ENCODE measurements at places on chromosomes 2 and 18.

DNA sequence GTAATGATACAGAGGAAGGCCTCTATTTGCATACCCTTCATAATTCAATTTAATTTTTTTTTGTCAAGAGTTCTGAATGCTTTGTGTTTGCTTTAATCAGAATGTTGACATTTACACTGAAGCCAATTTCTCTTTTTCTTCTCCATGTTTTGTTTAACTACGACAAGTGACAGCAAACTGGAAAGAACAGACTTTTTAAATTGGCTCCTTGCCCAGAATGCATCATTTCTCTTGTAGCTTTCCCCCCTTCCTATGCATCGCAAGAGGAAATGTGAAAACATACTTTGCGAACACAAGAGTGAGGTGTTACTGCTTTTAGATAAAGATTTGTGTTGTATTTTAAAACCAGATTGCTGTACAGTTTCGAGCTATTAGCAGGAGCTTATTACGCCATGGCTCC lies 955.2 kb upstream of the CELF4 start:
- DNase-seq: no peak

DNA sequence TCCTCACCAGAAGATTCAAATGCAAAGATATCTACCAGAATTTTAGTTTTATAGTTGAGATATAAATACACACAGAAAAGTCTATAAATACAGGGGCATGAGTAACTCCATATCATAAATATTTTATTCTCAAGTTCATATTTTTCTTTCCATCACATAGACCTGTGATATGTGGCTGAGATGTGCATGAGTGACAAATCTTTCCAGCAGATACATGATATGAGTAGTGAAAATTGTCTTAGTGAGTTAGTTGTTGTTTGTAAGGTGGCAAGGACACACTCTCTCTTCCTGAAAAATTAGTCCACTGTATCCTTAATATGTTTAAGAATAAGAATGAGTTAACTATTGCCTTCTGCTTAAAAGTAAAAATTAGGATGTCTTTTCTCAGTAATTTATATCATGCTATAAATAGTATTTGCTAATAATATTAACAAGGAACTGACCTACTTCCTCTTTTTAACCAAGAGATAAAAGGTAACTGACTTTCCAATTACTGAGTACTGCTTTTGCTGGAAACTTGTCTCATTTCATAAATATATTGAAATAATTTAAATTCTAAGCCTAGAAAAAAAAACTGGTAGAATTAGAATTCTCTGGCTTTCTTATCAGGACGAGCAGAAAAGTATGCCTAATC lies 85.2 kb upstream of the SESTD1 start:
- DNase-seq: no peak

GRCh38 chr18:9477509-9477908 lies 2.2 kb downstream of the RALBP1 start:
- no peak for DNase-seq

- DNase-seq: no peak
These were observed 93.6 kb upstream of the FAM117B start for GRCh38 chr2:202541137-202541536.

DNA sequence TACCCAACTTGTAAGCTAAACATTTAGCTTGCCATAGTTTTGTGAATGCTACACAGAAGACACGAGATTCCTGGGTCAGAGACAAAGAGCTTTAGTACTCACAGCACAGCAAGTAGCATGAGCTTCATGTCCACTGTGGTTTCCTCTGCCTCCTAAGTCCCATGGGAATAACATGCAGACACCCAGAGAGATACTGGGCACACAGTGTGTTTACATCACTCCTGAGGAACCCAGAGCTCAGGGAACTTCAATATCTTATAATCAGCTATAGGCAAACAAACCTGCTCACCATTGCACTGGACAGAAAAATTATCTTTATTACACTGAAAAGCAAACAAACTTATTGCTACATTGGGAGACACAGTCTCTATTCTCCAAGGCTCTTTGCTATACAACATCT lies 14.5 kb upstream of the NCK2 start:
- DNase-seq: no peak

DNA sequence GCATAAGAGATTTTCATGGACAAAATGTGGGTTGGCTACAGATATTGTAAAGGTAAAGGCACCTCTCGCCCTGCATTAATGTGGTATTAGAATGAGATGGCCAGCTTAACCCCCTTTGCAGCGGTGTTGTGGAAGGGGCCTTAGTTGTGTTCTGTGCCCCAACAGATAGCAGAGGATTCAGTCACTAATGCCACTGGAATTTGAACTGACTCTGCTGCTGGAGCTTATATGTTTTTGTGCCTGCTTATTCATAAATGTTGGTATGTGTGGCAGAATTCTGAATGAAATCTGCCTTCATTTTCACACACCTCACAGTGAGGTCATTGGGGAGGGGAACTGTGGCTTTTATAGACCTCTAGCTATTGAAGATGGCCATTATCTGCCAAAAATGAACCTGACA lies 90.7 kb upstream of the ITGA6 start:
- no peak for DNase-seq

GRCh38 chr2:109201465-109202327 lies 72.7 kb downstream of the SH3RF3 start:
- DNase-seq: no peak

- DNase-seq: no peak
These were observed 374.2 kb downstream of the EN1 start for GRCh38 chr2:118473241-118473640.

DNA sequence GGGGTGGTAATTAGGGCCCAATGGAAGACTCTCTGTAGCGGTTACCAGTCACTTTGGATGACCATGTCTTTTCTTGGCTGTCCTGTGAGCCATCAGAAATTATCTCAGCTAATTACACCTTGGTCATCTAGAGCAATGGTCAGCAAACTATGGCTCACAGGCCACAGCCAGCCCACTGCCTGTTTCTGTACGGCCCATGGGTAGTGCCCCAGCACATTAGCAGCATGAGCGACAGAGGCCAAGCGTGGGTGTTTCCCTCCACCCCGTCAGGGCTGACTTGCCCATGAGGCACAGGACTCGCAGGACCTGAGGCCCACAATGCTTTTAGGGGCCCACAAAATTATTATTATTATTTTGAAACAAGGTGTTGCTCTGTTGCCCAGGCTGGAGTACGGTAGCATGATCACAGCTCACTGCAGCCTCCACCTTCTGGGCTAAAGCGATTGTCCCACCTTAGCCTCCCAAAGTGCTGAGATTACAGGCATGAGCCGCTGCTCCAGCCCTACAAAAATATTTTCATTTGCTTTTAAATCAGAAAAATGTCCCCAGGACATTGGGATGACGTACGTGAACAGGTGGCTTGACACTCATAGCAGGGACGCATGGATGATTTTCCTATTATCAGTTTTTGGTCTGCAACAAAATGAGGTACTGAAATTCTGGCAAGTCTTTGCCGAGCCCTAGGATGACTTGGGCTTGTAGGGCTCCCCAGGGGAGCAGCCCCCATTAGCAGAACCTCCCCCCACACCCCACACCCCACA lies 29.3 kb upstream of the CEP68 start:
- DNase-seq: no peak

DNA sequence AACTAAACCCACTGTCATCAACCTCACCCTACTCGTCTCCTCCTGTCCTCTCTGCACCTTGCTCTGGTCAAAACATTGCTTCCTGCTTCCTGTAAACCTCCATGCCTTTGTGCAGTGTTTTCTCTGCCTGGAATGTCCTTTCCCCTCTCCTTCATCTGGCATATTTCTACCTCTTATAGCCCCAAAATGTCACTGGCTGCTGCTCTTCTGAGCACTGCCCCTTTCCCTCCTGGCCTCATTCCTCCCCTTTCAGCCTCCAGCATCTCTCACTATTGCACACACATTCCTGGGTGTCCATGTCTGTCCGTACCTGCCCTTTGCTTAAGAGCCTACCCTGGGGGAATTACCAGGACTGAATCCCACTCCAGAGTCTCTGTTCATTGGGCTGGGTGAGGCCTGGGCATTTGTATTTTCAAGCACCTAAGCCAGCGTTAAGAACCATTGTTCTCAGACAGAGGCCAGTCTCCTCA lies 84.9 kb downstream of the MOGAT1 start:
- DNase-seq: no peak

DNA sequence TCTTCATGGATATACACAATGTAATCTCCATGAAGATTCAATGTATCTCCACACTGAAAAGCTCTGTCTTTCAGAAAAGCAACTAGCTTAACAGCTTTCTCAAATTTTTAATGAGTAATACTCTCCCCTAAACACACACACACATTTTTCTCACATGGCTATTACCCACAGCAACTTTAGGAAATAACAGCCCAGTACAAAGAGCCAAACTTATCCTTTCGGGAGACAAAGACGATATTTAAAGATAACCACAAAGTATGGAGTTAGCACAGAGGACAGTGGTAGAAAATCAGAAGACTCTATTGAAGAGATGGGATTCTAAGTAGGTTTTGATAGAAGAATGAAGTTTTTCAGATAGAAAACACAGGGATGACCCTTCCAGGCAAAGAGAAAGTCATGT lies 394.9 kb upstream of the TRIB2 start:
- no peak for DNase-seq

DNA sequence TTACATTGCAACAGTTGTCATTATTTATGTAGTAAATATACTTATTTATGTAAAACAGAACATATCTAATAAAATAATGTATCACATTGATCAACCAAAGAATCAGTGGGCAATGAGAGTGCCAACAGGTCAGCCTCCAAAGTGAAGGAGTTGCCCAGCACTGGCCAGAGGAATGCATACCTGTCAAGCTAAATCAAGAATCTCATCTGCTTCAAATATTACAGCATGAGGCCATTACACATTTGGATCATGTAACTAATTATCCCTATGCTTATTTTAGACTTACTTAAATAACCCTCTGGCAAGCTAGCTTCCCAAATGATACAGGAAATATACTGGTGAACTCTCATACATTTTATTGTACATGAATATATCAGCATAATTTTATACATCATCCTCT lies 1211.7 kb upstream of the ACVR2A start:
- no peak for DNase-seq

DNA sequence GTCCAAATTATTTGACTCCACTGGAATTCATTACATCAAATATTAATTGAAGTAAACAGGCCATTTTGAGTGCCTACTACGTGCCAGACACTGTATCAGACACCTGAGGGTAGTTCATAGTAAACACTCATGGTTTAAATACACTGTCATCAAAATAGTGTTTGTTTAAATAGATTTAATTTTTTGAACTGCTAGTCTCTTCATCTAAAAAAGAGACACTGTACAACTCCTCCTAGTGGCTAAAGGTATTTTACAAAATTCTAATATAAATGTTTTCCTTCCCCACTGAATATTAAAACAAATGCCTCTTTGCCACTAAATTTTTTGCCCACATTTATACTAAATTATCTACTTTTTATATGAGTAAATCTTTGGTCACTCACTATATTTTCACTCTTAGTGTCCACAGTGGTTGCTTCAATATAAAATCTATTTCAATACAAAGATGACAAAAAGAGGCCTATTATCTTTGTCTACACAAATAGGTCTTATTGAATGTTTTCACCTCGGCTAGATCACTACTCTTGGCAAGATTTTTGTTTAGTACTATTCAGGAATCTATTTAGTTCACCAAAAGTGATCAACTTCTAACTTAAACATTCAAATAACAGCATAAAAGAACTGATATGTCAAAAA lies 122.1 kb downstream of the TMEM247 start:
- DNase-seq: no peak

- no peak for DNase-seq
These were observed 17.1 kb upstream of the RUFY4 start for GRCh38 chr2:218051903-218052302.

DNA sequence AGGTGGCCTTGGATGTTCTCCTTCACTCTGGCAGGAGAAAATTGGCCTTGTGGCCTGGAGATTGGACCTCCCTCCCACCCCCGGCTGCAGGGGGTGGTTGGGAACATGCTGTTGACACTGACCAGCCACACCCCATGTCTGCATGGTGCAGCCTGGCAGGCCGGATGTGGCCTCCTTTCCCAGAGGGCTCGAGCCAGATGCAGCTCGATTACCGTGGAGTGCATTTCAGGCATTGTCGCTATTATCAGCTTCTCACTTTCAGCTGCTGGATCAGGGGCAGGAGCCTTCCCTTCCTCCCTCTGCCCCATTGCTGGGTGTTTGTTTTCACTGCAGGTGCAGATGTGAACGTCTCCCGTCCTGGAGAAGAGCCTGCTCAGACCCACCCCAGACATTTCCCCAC lies 211.0 kb upstream of the SIX2 start:
- peak; percentile 52 for DNase-seq

- DNase-seq: no peak
These were observed 180.1 kb upstream of the SALL3 start for GRCh38 chr18:78799382-78800089.

DNA sequence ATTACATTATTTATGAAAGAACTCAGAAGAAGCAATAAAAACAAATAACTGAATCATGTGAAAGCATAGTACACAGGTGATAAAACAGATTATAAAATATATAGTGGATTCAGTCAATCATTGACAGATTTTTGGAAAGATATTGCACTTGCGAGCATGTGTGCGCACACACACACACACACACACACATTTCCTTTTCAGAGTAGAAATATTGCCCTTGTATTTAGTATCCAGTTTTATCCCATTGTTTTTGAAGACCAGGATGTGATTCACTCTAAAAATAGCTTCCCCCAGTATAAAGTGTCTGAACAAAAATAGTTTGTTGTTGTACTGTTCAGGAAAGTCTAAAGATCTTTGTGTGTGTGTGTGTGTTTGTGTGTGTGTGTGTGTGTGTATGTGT lies 145.5 kb downstream of the CALCRL start:
- DNase-seq: no peak

DNA sequence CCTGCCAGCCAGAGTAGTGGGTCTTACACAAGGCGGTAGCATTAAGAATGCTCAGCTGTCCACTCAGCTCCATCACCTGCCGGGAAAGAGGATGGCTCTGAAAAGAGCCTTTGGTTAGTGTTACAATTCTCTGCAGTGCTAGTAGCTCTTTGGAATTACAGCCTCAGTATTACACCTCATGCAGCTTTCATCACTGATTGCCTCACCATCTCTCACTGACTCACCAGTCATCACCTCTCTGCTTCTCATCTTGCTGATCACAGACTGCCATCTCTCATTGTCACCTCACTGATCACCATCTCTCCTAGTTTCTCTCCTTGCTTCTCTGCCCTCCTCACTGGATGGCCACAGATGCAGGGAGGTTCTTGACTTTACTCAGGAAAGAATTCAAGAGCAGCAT lies 573.5 kb upstream of the SETBP1 start:
- no peak for DNase-seq

DNA sequence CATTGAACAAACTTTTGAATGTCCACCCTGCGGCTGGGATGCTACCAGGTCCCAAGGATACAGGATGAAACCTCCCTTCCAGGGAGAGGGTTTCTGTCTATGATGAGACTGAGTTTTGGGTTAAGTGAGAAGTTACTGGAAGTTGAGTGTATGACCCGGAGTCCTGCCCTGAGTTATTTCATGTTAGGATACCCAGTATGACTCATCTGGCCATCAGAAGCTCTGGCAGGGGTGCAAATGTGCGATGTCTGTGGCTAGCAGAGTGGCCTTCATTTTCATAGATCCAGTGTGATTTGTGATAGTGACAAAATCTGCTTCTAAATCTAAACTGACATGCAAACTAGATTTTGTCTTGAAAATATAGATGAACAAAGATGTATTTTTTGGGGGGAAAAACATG lies 55.3 kb downstream of the KCTD1 start:
- no peak for DNase-seq

- no peak for DNase-seq
These were observed 492.4 kb upstream of the ACVR2A start for GRCh38 chr2:147352264-147353071.

- peak; percentile 34 for DNase-seq
These were observed 749 bp upstream of the PTMA start for GRCh38 chr2:231707625-231707926.

Data from H4 (cell line).